Body of pancreas (tissue), 4 donors: ENCODE measurements at places on chromosomes 2 and 18. TPM values are rescaled to one million over a fixed set of nuclear protein-coding genes. Genes with fewer than 3 reads are reported as not detected.

- H3K27me3 ChIP-seq: no peaks in the 10 kb centered on the region
- H3K36me3 ChIP-seq: no peaks in the 10 kb centered on the region
- no peak overlapping the region for H3K27ac ChIP-seq
Observed at GRCh38 chr2:158943973-158944372, 24.5 kb upstream of the TANC1 start.

DNA sequence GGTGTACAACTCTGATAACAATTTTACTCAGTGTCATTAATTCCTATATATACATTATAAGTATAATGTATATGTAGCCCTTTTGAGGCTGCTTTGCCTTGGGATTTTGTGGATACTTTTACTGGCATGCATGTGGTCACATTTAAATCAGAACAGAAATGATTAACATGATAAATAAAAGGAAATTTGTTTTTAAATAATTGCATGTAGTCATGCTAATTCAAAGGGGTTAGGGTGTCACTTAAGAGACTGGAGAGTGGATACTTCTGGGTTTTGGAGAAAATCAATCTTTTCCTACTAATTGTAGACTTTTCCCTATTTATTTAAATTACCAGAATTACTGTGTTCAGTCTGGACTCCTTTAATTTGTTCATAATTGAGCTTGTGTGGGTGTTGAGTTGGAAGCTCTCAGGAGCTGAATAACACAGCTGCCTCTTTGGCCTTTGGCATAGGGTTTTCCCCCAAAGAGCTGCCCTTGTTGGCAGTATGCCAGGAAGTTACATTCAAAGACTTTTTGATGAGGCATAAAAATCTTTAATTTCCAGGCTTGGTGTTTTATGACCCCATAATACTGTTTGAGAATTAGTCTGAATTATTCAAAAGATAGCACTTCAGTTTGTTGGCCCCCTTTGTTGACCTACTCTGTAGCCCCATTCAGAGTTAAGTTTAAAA is 484.7 kb upstream of the NRP2 start:
- no peaks in the 10 kb centered on the region for H3K36me3 ChIP-seq
- no peak for DNase-seq
- H3K4me1 ChIP-seq: no peaks in the 10 kb centered on the region
- no peaks in the 10 kb centered on the region for H3K27me3 ChIP-seq
- H3K4me3 ChIP-seq: no peak overlapping the region

GRCh38 chr2:120857422-120857821 is 121.8 kb downstream of the GLI2 start:
- no peaks in the 10 kb centered on the region for H3K27me3 ChIP-seq
- H3K27ac ChIP-seq: no peak overlapping the region
- H3K4me1 ChIP-seq: no peaks in the 10 kb centered on the region
- no peak overlapping the region for H3K4me3 ChIP-seq
- no peaks in the 10 kb centered on the region for H3K36me3 ChIP-seq

- H3K27ac ChIP-seq: no peak overlapping the region
- H3K4me3 ChIP-seq: no peak overlapping the region
- no peaks in the 10 kb centered on the region for H3K36me3 ChIP-seq
- H3K4me1 ChIP-seq: no peaks in the 10 kb centered on the region
- no peaks in the 10 kb centered on the region for H3K27me3 ChIP-seq
Observed at GRCh38 chr2:175854665-175855064, 147.4 kb downstream of the LNPK start.

DNA sequence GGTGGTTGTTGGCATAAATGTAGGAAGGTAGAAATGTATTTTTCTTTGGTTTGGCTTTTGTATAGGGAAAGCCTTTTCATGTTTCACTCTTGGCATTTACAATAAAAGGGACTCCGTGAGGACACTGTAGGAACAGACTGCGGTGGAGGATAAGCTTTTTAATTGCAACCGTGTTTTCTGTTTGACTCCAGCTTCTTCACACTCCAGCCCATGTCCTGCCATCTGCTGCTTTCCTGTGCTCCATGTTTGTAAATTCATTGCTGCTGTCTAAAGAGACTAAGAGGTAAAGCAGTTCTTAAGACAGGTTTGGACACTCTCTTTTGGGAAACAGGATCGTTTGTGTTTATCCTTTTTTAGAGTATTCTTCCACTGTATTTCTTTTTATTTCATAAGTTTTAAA is 33.3 kb downstream of the WDR75 start:
- no peak overlapping the region for H3K27ac ChIP-seq
- DNase-seq: no peak
- H3K4me1 ChIP-seq: no peaks in the 10 kb centered on the region
- H3K4me3 ChIP-seq: no peak overlapping the region
- peaks cover 6% of the 10 kb centered on the region for H3K36me3 ChIP-seq
- no peaks in the 10 kb centered on the region for H3K27me3 ChIP-seq

GRCh38 chr2:53600815-53601214 is 166.8 kb upstream of the CHAC2 start:
- no peaks in the 10 kb centered on the region for H3K4me1 ChIP-seq
- no peaks in the 10 kb centered on the region for H3K27me3 ChIP-seq
- no peaks in the 10 kb centered on the region for H3K36me3 ChIP-seq
- DNase-seq: peak; percentile 16
- H3K4me3 ChIP-seq: no peak overlapping the region

DNA sequence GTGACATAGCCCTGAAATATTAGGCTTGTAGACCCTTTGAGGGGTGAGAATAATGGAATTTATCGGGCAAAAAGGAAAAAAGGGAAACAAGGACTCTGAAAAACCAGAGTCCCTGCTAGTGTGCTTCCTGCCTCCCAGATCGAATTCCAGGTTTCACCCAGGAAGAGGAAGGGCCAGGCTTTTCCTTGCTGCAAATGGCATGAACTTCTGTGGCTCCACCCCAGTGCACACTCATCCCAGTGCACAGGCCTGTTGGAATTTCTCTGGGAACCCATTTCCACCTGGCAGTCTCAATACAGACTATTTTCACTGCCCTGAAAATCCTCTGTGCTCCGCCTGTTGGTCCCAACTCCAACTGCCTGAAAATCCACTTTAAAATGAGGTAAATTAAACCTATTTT is 29.9 kb downstream of the C18orf54 start:
- no peaks in the 10 kb centered on the region for H3K27me3 ChIP-seq
- H3K4me3 ChIP-seq: no peak overlapping the region
- no peaks in the 10 kb centered on the region for H3K36me3 ChIP-seq
- no peaks in the 10 kb centered on the region for H3K4me1 ChIP-seq
- no peak for DNase-seq

GRCh38 chr2:6963727-6964126 is 46.5 kb downstream of the RNF144A start:
- no peaks in the 10 kb centered on the region for H3K36me3 ChIP-seq
- no peak for DNase-seq
- no peak overlapping the region for H3K27ac ChIP-seq
- no peaks in the 10 kb centered on the region for H3K27me3 ChIP-seq
- peaks cover 26% of the 10 kb centered on the region for H3K4me1 ChIP-seq
- H3K4me3 ChIP-seq: no peak overlapping the region

DNA sequence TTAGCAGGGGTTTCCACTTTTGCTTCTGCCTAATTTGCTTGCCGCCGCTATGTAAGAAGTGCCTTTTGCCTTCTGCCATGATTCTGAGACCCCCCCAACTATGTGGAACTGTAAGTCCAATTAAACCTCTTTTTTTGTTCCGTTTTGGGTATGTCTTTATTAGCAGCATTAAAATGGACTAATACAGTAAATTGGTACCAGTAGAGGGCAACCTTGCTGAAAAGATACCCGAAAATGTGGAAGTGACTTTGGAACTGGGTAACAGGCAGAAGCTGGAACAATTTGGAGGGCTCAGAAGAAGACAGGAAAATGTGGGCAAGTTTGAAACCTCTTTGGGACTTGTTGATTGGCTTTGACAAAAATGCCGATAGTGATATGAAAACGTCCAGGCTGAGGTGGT is 216.1 kb upstream of the FSIP2 start:
- H3K27me3 ChIP-seq: no peaks in the 10 kb centered on the region
- DNase-seq: no peak
- no peaks in the 10 kb centered on the region for H3K36me3 ChIP-seq
- H3K4me1 ChIP-seq: no peaks in the 10 kb centered on the region
- no peak overlapping the region for H3K4me3 ChIP-seq

DNA sequence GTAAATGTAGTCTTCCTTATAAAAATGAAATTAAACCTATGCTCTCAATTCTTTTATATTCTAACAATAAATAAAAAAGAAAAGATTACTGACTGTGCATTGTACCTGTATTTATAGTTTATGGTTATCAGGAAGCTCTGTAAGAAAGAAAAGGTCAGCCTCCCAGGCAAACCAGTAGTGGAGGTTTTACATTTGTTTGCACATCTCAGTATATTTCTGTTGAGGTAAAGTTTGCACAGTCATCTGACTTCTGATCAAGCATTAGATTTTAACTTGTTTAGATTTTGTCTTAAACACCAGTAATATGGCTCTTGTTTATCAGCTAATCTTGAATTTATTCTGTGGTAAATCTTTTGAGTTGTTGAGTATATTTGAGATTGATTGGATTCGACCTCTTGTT is 37.1 kb downstream of the CCNT2 start:
- H3K36me3 ChIP-seq: peaks cover 24% of the 10 kb centered on the region
- no peaks in the 10 kb centered on the region for H3K27me3 ChIP-seq
- no peak for DNase-seq
- H3K4me3 ChIP-seq: no peak overlapping the region

- H3K4me1 ChIP-seq: no peaks in the 10 kb centered on the region
- no peak for DNase-seq
- H3K27me3 ChIP-seq: no peaks in the 10 kb centered on the region
- no peak overlapping the region for H3K4me3 ChIP-seq
- no peak overlapping the region for H3K27ac ChIP-seq
Observed at GRCh38 chr2:233768076-233768475, 8.0 kb downstream of the UGT1A1 start.

GRCh38 chr2:12300019-12300602 is 416.6 kb upstream of the TRIB2 start:
- no peak for DNase-seq

- H3K27me3 ChIP-seq: no peaks in the 10 kb centered on the region
- H3K27ac ChIP-seq: no peak overlapping the region
- H3K36me3 ChIP-seq: no peaks in the 10 kb centered on the region
- no peaks in the 10 kb centered on the region for H3K4me1 ChIP-seq
- no peak for DNase-seq
Observed at GRCh38 chr2:1069847-1070246, 119.2 kb downstream of the SNTG2 start.

Gene C18orf54
- total RNA-seq: 2.6 TPM

Gene CD28
- not detected for total RNA-seq

Gene ZDBF2
- total RNA-seq: 13.5 TPM

Gene AGXT
- total RNA-seq: not detected
